Foreskin keratinocyte (primary cell): ENCODE measurements at places on chromosomes 16 and 17. TPM values are rescaled to one million over a fixed set of nuclear protein-coding genes. Genes with fewer than 3 reads are reported as not detected.

- DNase-seq: no peak
These were observed 39.7 kb downstream of the BRCA1 start for GRCh38 chr17:43085474-43085873.

DNA sequence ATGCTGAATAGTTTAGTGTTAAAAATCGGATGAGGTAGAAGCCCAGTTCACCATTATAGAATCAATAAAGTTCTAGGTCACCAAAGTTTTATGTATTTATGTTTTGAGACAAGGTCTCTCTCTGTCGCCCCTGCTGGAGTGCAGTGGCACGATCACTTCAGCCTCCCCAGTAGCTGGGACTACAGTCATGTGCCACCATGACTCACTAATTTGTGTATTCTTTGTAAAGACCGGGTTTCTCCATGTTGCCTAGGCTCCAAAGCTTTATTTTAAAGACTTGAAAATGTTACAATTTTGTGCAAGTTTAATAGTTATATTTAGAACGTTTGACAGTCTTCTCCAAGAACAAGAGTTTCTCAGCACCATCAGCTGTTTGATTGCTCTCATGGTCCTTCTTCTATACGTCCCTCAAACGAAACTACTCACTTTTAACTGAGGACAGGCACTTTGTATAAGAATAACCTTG is 32.1 kb downstream of the NDE1 start:
- peak; percentile 45 for DNase-seq

GRCh38 chr17:40112718-40113109 is 9.1 kb upstream of the MSL1 start:
- DNase-seq: no peak

DNA sequence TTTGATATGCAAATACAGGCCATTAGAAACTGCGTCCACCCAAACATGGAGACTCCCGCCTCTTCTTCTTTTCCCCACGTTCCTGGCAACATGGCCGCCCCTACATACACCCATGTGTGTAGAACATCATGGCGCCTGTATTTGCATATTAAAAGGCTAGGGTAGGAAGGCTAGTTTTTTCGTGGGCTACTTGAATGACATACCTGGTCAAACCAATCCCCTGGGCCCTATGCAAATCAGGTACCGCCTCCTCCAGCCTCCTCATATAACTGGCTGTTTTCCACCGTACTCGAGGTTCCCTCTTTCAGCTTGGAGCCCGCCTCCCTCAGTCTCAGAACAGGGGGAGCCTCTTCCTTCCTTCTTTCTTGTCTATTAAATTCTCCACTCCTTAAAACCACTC is 840 bp upstream of the CD300LB start:
- no peak for DNase-seq

DNA sequence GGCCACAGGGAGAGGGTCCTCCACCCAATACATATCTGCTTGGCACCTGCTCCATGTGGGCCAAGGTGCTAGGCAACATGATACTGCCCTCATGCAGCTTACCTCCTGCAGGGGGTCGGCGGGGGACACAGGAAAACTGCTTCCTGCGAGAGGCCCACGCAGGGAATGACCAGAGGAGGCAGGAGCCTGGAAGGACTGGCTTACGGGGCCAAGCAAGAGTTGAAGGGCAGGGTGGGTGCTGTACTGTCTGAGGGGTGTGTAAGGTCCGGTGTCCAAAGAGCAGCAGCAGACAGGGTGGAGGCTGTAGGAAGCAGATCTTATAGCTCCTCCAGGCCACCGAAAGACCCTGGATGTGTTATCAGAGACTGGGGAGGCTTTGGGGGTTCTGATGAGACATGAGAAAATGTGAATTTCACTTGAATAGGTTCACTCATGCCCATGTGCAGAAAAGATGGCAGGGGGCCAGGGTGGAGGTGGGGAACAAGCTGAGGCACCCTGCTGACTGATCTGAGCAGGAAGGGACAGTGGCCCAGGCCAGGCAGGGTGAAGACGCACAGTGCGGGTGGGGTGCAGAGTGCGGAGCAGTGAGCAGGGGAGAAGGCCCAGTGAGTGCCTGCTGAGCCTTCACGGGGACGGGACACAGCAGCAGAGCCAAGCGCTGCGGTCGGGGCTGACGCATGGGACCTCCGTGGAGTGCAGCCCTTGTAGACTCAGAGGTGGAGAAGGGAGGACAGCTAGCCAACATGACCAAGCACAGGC is 8.3 kb downstream of the FLCN start:
- no peak for DNase-seq

- DNase-seq: no peak
These were observed 889 bp downstream of the MBTD1 start for GRCh38 chr17:51258756-51259563.

DNA sequence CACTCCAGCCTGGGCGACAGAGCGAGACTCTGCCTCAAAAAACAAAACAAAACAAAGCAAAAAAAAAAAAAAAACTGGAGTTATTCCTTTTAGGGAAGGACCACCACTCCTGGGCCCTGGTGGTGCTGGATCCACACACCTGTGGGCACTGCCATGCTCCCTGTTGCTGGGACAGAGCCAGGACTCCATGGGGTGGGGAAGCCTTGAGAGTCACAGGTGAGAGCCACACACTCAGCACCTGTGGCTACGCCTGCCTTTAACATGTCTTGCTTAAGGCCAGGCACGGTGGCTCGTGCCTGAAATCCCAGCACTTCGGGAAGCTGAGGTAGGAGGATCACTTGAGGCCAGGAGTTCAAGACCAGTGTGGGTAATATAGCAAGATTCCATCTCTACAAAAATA is 18.3 kb downstream of the PDIA2 start:
- DNase-seq: no peak

- no peak for DNase-seq
These were observed 15.4 kb downstream of the TBX4 start for GRCh38 chr17:61467416-61468262.

GRCh38 chr17:17134957-17135333 is 71.2 kb downstream of the PLD6 start:
- no peak for DNase-seq

DNA sequence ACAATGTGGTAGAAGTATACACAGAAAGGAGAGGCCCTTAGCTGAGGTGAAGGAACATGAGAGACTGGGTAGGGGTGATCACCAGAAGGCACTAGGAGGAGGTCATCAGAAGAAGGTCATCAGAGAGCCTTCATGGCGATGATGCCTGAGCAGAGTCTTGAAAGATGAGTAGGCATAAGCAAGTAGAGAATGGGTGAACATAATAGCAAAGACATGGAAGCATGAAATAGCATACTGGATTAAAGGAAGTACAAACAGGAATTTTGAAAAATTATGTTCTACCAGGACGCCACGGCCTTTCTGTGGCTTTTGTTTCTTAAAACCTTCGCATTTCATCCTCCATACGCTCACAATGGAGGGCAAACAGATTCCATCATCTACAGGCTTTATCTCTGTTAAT is 2.9 kb downstream of the IKZF3 start:
- DNase-seq: no peak

GRCh38 chr17:34135841-34136240 is 119.2 kb upstream of the CCL2 start:
- no peak for DNase-seq

GRCh38 chr16:86019446-86020047 is 120.6 kb downstream of the IRF8 start:
- no peak for DNase-seq

DNA sequence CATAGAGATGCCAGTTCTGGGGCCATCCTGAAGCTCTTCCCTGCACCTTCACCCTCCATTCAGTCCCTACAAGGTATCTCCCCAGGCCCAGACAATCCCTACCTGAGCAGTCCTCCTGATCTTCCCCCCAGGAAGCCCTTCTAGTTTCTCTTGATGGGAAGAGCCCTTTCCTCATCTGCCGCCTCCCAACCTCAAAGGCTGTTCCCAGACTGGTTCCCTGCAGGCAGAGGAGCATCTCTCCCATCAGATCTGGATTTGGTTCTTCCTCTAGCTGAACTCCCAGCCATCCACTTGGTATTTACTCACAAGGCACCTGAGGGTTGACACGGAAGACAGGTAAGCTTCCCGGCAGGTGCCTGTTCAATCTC is 24.6 kb upstream of the PHB1 start:
- no peak for DNase-seq

DNA sequence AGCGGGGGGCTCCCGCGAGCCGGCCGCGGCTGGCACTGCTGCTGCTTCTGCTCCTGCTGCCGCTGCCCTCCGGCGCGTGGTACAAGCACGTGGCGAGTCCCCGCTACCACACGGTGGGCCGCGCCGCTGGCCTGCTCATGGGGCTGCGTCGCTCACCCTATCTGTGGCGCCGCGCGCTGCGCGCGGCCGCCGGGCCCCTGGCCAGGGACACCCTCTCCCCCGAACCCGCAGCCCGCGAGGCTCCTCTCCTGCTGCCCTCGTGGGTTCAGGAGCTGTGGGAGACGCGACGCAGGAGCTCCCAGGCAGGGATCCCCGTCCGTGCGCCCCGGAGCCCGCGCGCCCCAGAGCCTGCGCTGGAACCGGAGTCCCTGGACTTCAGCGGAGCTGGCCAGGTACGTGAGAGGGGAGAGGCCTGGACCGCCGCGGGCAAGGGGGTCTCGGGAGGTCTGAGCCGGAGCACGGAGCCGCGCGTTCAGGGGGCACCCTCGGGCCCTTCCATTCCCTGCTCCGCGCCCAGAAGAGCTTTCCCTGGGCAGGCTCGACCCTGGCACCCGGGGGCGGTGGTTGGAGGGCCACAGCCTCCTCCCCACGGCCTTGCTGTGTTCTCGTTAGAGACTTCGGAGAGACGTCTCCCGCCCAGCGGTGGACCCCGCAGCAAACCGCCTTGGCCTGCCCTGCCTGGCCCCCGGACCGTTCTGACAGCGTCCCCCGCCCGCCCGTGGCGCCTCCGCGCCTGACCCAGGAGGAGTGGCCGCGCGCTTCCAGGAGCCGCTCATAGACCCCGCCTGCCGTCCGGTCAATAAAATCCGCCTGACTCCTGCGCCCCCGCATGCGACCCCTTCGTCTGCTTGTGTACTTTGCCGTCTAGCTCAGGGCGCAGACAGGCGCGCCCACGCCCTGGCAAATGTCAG is 591 bp downstream of the NPW start:
- no peak for DNase-seq

- no peak for DNase-seq
These were observed at the start of gene ACSM5 for GRCh38 chr16:20409398-20410120. TSS of gene ACSM5 (plus strand) at chr16:20409534. CDS start at chr16:20411485, 1,951 bp downstream.

GRCh38 chr17:5033352-5034015 is 1.7 kb downstream of the SLC52A1 start:
- DNase-seq: no peak

- no peak for DNase-seq
These were observed 29.6 kb upstream of the PVALEF start for GRCh38 chr17:81135505-81136278.

DNA sequence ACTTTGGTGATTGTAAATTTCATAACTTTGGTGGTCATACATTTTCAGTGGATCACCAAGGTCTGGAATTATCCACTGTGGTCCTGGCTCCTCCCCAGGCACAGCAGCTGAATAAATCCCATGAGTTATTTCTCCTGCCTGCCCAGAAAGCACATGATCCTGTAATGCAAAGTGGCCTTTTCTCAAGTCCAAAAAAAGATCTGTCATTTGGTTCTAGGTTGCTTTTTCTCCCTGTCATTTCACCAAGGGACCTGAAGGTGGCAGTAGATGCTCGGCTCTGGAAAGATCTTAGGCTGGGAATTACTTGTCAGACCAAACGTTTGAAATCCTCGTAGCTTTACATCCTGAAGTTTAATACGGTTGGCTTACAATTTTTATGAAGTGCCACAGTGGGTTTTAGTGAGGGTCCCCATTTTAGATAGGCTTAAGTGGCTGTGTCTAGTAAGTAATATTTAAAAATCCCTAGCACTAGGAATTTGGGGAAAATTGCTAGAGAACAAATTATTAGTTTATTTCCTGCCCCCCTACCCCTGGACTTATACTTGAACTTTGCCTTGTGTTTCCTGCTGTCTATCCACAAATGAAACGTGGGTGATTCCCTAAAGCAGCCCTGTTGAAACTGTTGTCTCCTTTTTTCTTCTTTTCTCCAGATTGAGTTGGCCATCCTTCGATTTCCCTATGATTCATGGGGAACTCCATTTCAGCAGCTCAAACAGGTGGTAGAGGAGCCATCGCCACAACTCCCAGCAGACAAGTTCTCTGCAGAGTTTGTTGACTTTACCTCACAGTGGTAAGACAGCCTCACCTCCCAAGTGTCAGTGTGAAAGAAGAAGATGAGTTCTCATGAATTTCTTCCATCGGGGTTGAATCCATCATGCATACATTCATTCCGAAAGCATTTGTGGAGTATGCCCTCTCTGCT is 111.7 kb downstream of the MAP2K6 start:
- peak; percentile 19 for DNase-seq

DNA sequence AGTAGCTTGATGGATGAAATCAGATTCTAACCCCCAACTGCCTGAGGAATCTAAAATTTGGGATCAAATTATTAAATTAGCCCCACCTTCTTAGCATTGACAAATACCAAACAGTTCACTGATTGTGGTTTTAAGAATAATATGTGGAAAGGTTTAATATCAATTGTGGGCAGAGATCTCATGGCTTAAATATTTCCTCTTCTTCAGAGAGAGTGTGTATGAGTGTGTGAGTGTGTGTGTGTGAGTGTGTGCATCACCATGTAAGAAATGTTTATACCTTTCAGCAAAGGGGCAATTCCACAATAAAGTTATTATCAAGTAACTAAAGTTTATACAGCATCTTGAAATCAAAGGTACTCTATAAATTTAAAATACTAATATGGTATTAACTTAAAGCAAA is 3.2 kb downstream of the SMURF2 start:
- peak; percentile 74 for DNase-seq

- no peak for DNase-seq
These were observed 58.2 kb downstream of the MYH11 start for GRCh38 chr16:15798671-15799070.

DNA sequence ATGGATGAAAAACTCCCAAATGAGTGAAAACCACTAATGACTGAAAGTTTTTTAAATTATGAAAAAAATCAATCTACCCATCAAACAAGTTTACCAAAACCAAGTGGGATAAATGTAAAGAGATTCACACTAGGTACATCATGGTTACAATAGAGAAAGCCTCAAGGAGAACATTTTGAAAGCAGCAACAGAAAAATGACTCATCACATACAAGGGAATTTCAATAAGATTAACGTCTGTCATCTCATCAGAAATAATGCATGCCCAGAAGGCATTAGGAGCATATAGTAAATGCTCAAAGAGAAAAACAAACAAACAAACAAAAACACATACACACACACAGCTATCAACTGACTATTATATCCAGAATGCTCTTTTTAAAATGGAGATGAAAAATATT is 261.8 kb upstream of the KIF2B start:
- no peak for DNase-seq

Gene DYNC1LI2
- 18.1 and 19.5 TPM in 2 replicates for polyA plus RNA-seq

Gene CLEC10A
- polyA plus RNA-seq: not detected in 2 replicates

Gene ITGB3
- polyA plus RNA-seq: 0.01 TPM in 1 of 2 replicates, not detected in the other

Gene KRT15
- 218 and 326 TPM in 2 replicates for polyA plus RNA-seq

Gene CHST4
- 0.08 TPM in 1 of 2 replicates, not detected in the other for polyA plus RNA-seq

Gene SLFN12L
- not detected in 2 replicates for polyA plus RNA-seq

Gene RAC3
- polyA plus RNA-seq: 43.9 and 46.1 TPM in 2 replicates
